Suprapubic skin (tissue), 4 donors: ENCODE measurements at places on chromosomes 12 and 14. TPM values are rescaled to one million over a fixed set of nuclear protein-coding genes. Genes with fewer than 3 reads are reported as not detected.
A peak's percentile ranks its signal among the peaks of the same experiment; 100 is the strongest.

DNA sequence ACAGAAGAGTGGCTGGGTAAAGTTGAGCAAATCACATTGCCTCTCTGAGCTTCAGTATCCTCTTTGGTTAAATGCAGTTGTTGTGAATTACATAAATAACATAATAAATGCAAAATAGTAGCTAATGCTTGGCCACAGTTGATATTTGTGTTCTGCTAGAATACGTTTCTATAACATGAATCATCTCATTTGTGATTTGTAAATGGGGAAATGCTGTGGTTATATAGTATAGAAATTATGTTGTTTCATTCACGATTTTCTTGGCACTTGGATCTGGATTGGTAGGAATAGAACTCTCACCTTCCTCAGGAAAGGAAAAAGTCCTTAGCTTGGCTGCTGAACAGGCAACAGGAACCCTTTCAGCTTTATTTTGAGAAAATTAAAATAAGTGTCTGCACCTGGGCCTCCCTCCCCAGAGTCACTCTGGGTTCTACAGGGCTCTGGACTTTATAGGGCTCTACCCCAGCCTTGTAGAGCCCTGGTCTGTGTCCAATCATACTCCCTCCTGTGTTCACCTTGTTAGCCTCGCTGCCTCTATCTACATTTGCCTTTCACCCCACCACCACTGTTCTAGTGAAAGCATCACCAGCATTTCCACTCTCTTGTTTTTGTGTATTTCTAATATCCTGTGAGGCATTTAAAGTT lies 107.7 kb upstream of the BCAT1 start:
- no peak for DNase-seq

- no peak for DNase-seq
These were observed 116.6 kb upstream of the BCL2L14 start for GRCh38 chr12:11954181-11954580.

- no peak for DNase-seq
These were observed 1.7 kb downstream of the ATF7IP start for GRCh38 chr12:14367040-14367661.

- DNase-seq, result no peak
These were observed 82.7 kb downstream of the TBC1D30 start for GRCh38 chr12:64907097-64907496.

RDH5 gene
- 15.3 TPM for total RNA-seq

ST8SIA1 gene
- 8.4 TPM for total RNA-seq

DNA sequence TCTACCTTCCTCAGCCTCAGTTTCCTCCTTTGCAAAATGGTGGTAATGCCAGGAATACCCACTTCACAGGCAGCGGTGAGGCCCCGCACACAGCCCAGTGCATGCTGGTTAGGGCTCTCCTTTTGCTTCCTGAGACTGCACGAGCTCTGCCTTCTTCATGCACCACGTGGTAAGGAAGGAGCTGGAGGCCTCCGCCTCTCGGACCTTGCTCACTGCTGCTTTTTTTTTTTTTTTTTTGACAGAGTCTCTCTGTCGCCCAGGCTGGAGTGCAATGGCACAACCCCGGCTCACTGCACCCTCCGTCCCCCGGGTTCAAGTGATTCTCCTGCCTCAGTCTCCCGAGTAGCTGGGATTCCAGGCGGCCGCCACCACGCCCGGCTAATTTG lies 18.1 kb downstream of the TAMALIN start:
- no peak for DNase-seq

- DNase-seq, result no peak
These were observed 226.0 kb upstream of the PDE3A start for GRCh38 chr12:20142316-20142715.

GRCh38 chr14:35825968-35826217 lies 245 bp upstream of the BRMS1L start:
- no peak for DNase-seq

GRCh38 chr12:113057565-113058485 lies 1.3 kb downstream of the DTX1 start:
- no peak for DNase-seq

DNA sequence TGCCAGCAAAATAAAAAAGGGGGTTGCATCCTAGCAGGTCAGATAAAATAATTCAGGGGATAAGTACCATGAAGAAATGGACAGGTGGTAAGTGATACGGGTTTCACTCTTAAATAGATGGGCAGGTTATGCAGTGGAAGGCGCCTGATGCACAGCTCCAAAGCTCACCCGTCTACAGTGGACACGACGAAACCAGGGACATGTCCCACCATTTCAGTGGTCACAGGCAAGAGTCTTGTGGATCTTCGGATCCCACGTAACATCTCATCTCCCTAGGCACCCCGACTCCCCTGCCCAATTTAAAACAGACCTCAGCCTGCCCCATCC lies 60.5 kb downstream of the DDX51 start:
- no peak for DNase-seq

MORN3 gene
- 1.6 TPM for total RNA-seq

GRCh38 chr12:99985129-99985570 lies 414 bp upstream of the ANKS1B start:
- DNase-seq, result no peak

PRIMA1 gene
- total RNA-seq, result 4.0 TPM

DNA sequence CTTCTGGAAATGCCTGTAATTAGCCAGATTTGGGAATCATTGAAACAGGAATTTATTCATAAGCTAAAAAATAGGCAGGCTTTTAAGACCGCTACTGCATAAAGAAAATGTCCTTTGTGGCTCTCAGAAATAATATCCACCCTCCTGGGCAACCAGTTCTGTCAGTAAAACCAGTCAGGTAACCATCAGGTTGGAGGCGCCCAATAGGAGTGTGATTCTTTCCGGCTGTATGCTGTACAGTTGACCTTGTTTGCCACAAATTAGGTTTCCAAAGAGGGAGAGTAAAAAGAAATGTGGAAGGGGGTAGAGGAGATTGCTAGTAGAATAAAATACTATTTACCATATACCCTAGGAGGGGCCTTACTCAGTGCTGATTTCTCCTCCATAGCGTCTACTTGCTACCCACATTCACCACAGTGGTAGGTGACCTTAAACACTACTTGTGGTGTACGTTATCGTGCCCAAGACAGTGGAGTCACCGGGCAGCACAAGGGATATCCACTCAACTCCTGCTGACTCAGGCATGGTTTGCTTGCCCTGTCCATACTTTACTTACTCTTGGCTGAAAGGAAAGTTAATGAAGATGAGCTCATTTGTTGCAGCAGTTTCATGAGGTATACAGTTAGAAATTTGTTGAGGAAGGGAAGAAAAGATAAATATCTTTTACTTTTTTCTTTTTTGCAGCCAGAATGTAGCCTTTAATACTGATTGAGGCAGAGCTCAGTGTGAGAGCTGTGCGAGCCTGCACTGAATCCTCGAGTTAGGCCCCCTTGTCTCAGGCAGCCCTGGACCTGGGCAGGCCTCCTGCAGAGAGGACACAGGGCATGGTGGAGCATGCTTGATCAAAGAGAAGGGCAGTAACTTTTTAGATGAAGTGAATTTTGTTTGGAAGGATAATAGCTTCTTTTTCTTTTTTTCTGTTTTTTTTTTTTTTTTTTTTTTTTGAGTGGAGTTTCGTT lies 76.7 kb downstream of the DIP2B start:
- DNase-seq, result no peak

DHRS2 gene
- 2.2 TPM for total RNA-seq

DNA sequence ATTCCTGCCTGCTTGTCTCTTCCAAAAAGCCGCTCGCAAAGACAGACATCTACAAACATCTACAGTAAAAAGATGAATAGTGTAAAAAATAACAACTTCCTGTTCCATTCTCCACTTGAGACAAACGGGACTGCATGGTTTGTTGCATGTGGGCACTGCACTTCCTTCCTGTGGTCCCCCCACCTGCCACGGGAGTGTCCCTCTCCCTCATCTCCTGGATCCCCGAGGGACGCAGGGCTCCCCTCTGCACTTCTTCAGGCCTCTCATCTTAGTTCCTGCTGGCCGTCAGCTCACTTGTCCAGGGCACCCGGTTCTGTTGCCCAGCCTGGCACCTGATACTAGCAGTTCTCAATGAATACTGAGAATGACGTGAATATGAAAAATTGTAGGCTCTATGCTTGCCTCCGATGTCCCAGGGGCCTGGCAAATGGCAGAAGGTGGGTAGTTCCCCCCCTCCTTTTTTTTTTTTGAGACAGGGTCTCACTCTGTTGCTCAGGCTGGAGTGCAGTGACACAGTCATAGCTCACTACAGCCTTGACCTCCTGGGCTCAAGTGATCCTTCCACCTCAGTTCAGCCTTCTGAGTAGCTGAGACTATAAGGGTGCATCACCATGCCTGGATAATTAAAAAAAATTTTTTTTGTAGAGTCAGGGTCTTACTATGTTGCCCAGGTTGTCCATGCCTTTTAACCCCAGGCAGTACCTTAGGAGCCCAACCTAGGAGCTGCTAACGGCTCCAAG lies 3.5 kb upstream of the KLC1 start:
- DNase-seq, result no peak

MSI1 gene
- total RNA-seq, result 0.86 TPM

FAM186B gene
- not detected for total RNA-seq

- DNase-seq, result no peak
These were observed 27.3 kb upstream of the HELB start for GRCh38 chr12:66275040-66275439.

DNA sequence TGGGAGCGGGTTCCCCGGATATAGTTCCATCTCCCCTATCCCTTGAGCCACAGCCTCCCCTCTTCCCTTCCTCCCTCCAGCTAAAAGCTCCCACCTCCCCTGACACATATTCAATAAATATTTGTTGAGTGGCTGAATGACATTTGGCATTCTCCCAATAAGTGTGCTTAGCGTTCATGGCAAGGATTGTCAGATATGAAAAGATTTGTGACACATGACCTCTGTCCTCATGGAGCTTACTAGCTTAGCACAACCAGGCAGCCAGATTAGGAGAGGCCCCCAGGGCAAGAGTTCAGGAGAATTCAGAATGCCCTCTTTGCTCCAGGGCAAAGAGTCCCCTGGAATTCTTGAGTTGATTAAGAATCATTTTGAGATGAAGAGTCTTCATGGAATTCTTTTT lies 22.5 kb upstream of the SLC6A12 start:
- peak; percentile 0 for DNase-seq

- DNase-seq, result no peak
These were observed 663 bp upstream of the SNAPC1 start for GRCh38 chr14:61761557-61761956.

DNA sequence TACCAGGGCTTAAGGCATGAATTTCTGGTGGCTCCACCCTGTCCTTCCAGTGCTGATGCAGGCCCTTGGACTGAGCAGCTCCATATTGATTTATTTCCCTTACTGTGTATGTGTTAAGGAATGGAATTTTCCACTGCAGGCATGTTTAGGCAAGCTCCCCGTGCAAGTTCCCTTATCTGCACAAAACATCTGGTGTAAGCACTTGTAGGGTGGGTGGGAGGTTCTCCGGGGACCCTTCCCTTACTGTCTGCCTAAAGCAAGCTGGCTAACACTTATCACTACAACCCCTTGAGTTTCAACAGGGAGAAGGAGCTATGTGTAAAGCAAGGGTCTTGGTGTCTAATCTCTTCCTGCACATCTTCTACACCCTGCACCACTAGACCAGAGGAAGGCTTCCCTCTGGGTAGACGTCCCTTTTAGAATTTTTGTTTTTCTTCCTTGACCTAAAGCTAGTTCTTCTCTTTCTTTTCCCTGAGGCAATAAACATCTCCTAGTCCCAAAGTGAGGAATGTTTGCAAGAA lies 22.0 kb upstream of the DRAM1 start:
- DNase-seq, result no peak

DNA sequence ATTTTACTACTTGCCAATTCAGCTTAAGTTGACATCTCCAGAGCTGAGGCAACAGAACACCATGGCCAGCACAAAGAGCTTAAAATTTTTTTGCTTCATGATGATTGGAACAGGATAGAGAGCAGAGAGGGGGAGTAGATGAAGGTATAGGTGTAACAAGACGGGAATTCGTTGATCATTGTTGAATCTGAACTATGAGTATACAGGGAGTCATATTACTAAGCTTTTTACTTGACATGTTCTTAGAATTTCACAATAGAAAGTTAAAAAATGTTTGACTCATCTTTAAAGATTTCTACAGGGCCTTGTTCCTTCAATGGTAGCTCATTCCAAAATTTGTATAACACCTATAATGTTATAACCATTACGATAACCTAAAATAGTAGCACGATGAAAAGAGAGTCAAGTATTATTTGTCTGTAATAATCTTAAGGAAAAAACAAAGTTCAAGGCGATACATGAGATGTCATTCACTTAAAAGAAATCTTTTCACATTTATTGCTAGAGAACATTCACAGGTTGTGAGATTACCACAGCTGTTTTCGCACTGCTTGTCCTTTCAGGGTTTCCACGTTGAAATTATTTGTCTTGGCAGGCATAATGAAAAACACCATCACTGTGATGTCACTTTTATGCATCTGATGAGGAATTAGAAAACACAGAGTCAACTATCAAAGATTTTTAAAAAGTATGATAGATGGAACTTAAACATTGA lies 33.9 kb downstream of the SPX start:
- no peak for DNase-seq

PMEL gene
- 75.7 TPM for total RNA-seq

GRCh38 chr14:80901260-80901659 lies 40.3 kb downstream of the CEP128 start:
- DNase-seq, result no peak

KLRC4 gene
- total RNA-seq, result not detected

- DNase-seq, result no peak
These were observed 317.1 kb downstream of the BCAT1 start for GRCh38 chr12:24631676-24632426.

LBHD2 gene
- total RNA-seq, result not detected

DNA sequence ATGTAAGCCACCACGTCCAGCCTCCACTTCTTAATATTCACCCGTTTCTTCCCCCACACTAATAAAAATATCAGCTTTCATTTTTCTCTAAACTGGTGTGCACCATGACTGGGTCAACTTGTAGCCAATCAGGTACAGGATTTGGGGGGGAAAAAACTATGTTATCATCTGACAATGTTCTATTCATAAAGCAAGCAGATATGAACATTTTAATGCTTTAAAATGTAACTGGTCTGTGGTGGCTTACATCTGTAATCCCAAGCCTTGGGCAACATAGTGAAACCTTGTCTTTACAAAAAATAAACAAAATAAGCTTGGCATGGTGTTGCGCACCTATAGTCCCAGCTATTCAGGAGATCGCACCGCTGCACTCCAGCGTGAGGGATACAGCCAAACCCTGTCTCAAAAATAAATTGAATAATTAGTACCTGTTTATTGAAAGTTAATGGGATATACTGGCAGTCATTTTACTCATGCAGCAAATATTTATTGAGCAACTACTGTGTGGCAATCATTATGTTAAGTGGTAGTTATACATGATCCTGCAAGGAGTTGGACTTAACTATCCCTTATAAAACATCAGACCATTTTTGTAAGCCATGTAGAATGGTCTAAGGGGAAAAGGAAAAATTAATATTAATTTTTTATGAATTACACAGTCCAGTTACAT lies 15.3 kb upstream of the ITPR2 start:
- DNase-seq, result no peak

- DNase-seq, result no peak
These were observed 29.7 kb downstream of the LGR5 start for GRCh38 chr12:71469258-71469750.
